NK-92 treated with Interleukin-12 subunit alpha and Interleukin-12 subunit beta, amount 100 ng/mL, for 24 hours (cell line): ENCODE measurements at places on chromosomes 2 and 18.

DNA sequence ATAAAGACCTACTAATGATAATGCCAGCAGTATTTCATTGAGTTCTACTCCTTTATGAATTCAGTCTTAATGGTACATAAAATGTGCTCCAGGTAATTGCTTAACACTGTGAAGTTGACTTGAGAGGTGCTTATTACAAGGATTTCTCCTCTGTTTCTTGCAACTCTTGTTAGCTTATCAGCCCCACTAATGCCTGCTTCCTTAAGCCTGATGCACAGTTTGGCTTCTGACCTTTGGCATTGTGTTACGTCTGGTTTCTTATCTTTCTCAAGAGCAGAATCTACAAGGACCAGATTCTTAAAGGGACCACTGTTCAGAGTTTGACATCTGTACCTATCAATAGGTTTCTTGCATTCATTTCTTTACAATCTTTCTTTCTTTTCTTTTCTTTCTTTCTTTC is 223.9 kb upstream of the CWC22 start:
- no peak for DNase-seq

DNA sequence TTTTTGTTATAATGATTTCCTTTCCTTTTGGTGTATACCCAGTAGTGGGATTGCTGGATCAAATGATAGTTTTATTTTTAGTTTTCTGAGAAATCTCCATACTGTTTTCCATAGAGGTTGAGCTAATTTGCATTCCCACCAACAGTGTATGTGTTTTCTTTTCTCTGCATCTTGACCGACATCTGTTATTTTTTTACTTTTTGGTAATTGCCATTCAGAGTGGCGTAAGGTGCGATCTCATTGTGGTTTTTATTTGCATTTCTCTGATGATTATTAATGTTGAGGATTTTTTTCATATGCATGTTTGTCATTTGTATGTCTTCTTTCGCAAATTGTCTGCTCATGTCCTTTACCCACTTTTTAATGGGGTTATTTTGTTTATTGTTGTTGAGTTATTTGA is 58.1 kb downstream of the ARHGAP25 start:
- no peak for DNase-seq

DNA sequence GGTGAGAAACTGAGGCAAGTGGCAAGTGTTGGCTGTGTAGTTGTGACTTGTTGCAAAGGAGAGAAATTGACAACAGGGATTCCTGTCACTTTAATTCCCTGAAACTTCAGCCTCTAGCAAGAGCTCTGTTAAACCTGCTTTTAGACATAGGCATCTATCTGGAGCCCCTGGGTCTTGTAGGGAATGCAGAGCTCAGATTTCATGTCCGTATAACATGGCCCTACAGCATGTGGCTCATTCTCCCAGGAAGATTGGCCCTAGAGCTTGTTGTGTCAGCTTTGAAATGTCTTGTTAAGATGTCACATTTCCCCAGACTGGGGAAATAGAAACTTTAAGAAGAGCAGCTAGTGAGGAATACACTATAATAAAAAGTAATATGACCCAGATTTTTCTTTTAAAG is 115.8 kb downstream of the POLE4 start:
- no peak for DNase-seq

DNA sequence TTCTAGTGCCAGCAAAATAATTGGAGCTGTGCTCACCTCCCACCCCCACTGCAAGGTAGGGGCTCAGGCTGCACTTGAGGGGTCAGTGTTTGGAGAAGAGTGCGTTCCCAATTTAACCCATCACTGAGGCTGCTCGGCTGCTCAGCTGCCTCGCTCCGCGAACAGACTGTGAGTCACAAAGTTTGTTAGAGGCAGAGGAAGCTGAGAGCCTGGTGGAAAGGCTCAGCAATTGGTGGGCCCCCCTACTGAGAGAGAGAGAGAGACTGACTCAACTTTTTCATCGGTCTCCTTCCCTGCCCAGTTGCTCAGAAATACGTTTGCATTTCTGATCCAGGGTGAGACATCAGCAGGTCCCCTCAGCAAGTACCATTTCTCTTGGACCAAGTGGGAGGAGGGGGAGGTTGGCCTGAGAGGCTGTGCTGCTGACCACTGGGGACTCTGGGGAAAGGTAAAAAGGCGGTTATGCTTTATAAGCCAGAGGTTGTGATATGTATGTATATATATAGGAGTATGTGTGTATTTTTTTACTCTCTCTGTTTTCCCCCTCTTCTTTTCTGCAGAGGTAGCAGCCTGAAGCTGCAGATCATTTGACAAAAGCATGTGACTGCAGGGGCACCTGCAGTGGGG is 1.5 kb downstream of the EFR3B start:
- DNase-seq: no peak

- DNase-seq: peak; percentile 64
Observed at GRCh38 chr2:232838406-232838874, 31.6 kb upstream of the SNORC start.

- DNase-seq: no peak
Observed at GRCh38 chr2:109637749-109638570, 23.8 kb downstream of the SOWAHC start.

DNA sequence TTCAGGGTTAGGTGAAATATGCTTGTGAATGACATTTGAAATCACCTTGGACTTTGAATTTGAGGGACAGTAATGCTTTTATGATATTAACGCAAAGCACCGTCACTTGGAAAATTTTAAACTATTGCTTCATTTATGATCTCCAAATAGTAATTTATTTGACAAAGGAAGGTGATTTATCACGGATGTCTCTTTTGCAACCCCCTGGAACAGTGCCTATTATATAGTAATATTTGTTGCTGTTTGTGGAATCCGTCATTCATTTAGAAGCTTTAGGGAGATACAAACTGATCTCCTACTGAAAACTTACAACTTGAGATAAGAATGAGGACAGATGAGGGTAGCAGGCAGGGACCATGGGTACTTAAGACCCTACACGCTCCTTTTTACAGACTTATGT is 10.7 kb upstream of the ZEB2 start:
- DNase-seq: no peak

GRCh38 chr2:136538489-136538888 is 226.9 kb upstream of the THSD7B start:
- no peak for DNase-seq

DNA sequence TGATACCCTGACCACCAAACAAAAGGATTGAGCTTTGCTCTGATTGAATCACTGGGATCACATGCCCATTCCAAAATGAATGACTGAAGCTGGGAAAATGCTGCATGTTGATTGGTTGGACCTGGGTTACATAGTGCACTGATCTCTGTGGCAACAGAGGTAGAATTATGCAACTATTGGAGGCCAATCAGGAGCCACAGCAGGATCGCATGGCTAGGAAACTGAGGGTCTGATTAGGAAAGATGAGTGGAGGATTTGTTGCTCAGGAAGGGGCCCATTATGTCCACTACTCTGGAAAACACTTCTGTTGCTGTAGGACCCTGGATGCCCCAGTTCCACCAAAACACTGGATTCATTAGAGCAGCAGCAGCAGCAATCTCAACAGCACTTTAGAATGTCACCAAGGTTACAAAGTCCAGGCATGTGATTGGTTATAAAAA is 25.9 kb upstream of the SGPP2 start:
- no peak for DNase-seq

GRCh38 chr18:44536046-44536445 is 144.6 kb upstream of the SETBP1 start:
- DNase-seq: no peak

DNA sequence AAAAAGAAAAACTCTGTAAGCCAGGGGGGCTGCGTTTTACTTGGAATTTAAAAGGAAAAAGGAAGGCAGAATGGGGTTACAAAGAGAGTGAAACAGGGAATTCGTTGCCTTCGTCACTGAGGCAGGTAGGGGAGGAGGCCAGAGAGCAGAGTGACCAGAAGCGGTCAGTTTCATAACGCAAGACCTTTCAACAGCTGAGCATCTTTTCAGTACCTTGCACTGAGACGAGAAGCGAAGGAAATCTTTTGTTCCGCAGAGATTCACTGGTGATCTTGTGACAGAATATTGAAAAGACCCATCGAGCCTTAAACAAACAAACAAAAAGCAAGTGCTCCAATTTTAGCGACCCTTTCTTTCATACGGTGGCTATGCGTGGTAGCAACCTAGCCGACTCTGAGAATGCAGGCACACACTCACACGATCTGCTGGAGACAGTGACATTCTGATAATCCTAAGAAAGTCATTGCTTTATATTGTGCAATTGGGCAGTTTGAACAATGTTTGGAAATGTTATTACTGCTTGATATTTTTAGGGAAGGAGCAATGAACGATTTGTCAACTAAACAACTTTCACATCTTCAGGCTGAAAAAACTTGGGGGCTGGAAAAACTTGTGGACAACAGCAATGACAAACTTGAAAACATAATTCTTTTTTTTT is 93.8 kb upstream of the ODC1 start:
- no peak for DNase-seq

DNA sequence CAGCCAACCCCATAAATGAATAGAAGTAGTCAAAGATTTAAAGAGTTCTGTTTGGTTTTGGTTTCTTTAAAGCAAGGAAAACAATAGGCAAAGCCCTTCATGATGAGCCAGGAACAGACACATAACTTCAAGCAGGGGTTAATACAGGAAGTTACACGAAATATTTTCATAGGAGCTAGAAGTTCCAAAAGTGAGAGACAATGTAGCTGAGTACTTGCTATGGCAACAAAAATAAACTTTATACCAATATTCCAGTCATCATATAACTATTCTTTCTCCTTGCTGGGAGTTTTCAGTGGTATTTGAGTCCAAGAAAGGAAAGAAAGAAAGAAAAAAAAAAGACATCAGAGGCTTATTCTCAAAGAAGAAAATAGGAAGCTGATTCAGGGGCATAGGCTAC is 56.2 kb downstream of the COBLL1 start:
- no peak for DNase-seq

DNA sequence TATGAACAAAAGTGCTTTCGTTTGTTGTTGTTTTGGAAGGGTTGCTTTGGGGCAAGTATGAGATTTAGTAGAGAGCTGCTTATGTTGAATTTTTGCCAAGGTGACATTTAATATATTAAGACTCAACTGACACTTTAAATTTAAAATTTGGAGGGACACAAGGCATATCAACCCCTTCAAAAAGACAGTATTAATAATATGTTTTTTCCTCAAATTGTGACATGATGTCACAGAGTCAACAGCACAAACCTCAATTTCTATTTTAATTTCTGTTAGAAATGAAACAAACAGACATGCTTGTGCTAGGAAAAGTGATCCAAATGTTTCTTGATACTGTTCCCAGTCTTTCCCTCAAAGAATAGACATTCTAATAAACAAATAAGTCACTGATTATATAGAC is 218.9 kb downstream of the CYRIA start:
- DNase-seq: no peak

- DNase-seq: no peak
Observed at GRCh38 chr2:25936889-25937545, 45.3 kb downstream of the KIF3C start.

DNA sequence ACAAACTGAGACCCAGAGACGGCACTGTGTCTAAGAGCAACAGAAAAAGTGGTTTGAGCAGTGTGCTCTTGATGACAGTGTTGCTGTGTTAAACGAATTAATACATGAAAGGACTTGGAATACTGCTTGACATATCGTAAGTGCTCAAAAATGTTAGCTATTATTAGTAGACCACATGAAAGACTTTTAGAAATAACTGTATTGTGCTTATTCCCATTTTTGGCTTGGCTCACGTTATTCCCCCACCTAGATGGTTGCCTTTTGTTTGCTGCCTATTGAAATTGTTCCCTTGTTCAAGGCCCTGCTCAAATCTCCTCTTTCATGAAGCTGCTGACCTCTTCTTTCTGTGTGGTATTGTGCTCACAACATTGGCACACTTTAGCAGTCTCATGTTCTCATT is 27.8 kb upstream of the C2orf74 start:
- no peak for DNase-seq

DNA sequence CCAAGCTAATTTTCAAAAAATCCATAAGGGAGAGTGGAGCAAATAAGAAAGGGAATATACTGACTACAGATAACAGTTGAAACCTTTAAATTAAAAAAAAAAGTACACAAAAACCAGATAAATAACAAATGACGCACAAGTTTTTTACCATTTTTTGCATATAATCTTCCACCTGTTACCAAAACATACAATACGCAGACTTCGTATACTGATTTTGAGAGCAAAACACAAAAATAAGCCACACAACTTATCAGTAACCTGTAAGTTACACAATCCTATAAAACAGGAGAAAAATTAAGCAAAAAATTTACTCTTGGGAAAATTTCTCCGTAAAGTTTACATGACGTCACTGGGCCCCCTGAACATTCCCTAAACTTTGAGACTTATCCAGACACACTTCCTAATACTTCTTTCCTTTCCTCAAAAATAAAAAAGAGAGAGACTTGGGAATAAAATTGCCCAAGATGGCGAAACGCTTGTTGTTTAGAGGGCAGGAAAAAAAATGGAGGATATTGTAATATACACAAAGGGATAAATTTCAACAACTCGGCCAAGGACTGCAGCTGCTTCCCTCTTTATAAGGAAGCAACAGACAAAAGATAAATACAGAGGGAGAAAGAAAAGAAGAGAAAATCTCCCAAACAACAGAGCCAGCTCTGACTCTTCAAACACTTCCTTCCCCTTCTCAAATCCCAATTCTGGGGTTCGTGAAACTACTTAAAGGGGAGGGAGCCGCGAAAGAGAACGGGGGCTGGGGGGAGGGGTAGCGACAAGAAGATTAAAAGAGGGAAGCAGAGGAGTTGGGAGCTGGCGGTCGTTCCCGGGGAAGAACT is 1.6 kb downstream of the BAZ2B start:
- DNase-seq: no peak

DNA sequence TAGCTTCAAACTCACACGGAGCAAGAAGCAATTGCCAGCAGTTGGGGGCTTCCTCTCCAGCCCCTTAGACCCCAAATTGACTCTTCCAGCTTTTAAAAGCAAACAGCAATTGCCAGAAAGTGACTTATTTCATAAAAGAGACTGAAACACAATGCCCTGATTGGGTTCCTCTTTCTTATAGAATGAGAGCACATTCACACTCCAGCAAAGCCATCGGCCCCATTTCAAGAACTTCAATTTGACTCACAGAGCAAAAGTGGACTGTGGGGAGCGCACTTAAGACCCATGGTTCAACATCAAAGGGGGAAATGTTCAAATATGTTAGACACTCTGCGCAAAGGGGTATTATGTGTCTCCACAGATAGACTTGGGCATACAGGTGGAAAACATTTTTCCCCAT is 484.7 kb downstream of the BCL11A start:
- no peak for DNase-seq

- no peak for DNase-seq
Observed at GRCh38 chr2:84942166-84942565, 28.8 kb upstream of the KCMF1 start.

DNA sequence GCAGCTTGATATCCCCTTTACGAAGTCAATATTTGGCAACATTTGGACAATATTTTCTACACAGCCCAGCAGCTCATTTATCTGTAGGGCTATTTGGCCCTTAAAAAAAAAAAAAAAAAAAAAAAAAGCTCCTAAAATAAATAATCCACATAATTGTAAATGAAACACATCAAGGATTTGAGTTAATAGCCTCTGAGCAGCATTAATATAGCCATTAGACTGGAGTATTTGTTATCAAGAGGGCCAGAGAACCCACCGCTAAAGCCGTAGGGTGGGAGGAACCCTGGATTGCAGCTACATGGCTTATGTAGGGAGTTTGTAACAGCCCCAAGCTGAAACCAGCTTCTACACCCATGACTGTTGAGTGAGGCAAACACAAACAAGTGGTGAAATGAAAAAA is 84.5 kb downstream of the RNF152 start:
- no peak for DNase-seq

GRCh38 chr2:202762556-202762955 is 109.0 kb downstream of the ICA1L start:
- no peak for DNase-seq

- DNase-seq: no peak
Observed at GRCh38 chr2:216132585-216132984, 23.4 kb downstream of the XRCC5 start.
